Pancreas (tissue), 10 donors: ENCODE measurements at places on chromosomes 6 and 20.
A peak's percentile ranks its signal among the peaks of the same experiment; 100 is the strongest.

GRCh38 chr6:123925350-123925749, 121.7 kb downstream of the NKAIN2 start:
- no peak for DNase-seq

DNA sequence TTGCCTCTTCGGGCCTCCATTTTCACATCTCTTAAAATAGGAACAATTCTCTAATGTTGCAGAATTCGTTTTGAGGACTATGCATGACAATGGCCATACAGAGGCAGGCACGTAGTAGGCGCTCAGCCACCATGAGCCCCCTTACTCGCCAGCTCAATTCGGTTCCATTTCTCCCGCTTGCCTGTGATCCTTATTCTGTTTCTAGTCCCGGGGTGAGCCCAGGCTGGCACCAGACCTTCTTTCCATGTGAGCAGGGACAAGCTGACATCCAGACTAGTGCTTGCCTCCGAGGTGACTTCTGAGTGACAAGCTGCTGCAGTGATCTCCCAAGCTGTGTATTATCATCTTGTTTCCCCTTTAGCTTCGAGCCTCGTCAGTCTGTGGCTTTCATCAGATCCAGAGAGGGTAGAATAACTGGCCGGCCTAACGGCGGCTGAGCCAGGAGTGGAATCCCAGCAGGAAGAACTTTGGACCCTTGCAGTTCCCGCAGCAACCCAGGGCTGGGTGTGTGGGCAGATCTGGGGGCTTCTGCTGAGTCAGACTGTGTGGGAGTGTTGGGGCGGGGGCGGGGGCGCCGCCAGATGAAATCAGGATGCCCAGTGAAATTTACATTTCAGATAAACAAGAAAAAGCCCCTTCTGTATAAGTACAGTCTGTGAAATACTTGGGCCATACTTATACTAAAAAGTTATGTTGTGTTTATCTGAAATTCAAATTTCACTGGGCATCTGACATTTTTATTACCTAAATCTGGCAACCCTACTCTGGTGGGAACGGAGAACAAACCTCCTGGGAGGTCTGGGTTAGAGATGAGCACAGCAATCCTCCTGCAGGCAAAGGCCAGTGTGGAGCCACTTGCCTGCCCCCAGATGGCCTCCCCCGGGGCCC, 10.9 kb downstream of the BANF2 start:
- DNase-seq, result peak; percentile 34

GRCh38 chr6:163398115-163398514, 16.4 kb upstream of the QKI start:
- DNase-seq, result no peak

DNA sequence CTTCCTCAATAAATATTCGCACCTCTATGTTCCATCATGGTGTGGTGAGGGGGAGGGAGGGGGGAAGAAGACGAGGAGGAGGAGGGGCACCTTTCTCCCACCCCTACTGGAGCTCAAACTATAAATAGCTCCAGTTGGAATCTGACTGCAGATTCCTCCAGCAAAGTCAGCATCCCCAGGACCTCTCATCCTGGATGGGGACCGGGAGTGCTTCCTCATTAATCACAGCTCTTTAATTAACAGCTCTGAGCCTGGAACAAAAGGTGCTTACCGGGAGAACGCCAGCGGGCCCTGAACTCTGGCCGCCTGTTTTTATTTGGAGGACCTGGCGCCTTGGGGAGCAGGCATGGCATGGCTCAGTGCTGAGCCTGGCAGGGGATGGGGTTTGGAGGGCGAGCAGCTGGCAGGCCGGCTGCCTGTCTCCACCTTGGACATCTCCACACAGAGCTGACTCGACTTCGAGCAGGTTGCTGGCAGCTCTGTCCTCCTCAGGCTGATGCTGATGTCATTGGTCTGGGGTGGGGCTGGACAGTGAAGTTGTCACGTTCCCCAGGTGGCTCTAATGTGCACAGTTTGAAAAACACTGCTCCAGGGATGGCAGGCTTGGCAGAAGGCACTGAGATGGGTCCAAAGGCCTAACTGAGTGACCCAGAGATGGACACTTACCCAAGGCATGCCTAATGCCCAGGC, 180.4 kb downstream of the DHX35 start:
- DNase-seq, result no peak

DNA sequence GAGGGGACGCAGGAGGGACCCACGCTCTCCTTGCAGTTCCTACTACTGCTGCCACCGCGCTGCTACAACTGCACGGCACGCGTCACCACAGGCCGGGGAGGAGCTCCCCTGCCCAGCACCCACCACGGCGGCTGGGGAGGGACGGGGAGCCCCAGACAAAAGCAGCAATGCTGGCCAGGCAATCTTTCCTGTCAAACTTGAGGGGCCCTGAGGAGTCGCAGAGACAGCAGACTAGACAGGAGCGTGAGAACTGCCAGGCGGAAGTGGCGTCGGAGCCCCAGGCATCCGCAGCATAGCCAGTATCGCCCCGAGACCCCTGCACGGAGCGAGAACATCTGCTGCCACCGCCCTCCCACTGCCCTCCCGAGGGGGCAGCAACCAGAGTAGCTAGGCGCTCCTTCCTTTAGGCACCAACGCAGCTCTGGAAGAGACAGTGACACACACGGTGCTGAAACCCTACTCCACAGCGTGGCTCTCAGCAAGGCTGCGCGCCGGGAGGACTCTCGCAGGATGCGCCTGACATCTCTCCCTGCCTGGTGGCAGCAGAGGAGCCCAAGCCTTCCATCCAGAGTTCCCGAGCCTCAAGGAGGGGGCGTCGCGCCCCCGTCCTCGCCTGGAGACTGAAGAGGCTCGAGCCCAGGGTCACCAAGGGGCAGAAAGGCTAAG, 2.2 kb downstream of the TAF4 start:
- no peak for DNase-seq

- DNase-seq, result no peak
These were observed 65.9 kb upstream of the HCRTR2 start for GRCh38 chr6:55108134-55109130.

GRCh38 chr20:32563311-32564272, 21.5 kb downstream of the NOL4L start:
- no peak for DNase-seq

- no peak for DNase-seq
These were observed 29.8 kb downstream of the KCNS1 start for GRCh38 chr20:45070932-45071632.

- DNase-seq, result no peak
These were observed 28.6 kb upstream of the PKHD1 start for GRCh38 chr6:52115891-52116604.

DNA sequence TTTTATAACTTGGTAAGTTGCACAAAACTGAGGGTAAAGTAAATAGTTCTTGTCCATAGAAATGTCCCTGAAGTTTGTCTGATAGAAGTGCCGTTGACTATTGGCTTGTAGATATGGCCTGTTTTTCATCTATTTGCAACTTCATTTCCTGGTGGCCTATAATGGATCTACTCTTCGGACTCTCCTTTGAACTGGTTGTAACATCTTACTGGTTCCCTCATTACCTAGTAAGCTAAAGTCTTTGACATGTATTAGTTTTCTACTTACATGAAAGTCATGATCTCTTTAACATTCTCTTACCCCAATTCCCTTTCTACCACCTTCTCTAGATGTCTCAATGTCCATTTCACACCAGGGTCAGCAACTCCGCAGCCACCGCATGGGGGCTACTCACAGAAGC, 146.3 kb downstream of the GRM4 start:
- no peak for DNase-seq

- DNase-seq, result no peak
These were observed 54.6 kb downstream of the FARS2 start for GRCh38 chr6:5315881-5316280.

DNA sequence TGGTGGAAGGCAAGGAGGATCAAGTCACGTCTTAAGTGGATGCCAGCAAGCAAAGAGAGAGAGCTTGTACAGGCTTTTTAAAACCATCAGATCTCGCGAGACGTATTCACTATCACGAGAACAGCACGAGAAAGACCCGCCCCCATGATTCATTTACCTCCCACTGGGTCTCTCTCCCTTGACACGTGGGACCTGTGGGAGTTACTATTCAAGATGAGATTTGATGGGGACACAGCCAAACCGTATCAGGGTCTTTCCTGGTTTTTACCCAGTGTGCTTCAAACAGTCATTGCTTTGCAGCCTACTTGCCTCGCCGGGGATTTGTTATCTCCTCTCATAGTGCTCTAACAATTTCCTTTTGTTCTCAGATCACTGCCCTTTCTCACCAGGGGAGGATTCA, 108.2 kb downstream of the UST start:
- no peak for DNase-seq

- DNase-seq, result no peak
These were observed 211.5 kb downstream of the GRM1 start for GRCh38 chr6:146240322-146240721.

DNA sequence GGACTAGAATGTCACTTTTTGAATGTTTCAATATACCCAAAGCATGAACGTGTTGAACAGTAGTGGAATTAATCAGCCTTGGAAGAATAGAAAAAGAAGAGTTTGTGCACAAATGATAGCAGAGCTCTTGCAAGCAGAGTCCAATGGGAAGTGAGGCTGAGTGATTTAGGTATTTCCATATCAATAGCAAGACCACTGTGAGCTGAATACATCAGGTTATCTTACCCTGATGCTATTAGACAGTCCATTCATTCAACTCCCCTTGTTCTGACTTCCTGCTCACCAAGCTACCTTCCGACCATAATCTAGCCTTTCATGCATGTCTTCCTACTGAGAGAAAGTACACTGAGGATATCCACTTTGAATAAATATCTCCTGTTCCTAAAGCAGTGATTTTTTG, 349.2 kb upstream of the RNF217 start:
- no peak for DNase-seq

GRCh38 chr20:50987493-50988210, 29.0 kb downstream of the MOCS3 start:
- DNase-seq, result peak; percentile 81

- no peak for DNase-seq
These were observed 619 bp upstream of the PDE7B start for GRCh38 chr6:135850882-135851281.

DNA sequence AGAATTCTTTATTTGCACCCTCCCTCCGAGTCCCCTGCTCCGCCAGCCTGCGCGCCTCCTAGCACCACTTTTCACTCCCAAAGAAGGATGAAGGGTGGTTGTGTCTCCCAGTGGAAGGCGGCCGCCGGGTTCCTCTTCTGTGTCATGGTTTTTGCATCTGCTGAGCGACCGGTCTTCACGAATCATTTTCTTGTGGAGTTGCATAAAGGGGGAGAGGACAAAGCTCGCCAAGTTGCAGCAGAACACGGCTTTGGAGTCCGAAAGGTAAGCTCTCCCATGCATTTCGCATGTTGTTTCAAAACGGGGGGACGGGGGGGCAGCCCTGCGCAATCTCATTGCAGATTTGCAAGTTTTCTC, 357 bp downstream of the PCSK2 start:
- DNase-seq, result no peak

DNA sequence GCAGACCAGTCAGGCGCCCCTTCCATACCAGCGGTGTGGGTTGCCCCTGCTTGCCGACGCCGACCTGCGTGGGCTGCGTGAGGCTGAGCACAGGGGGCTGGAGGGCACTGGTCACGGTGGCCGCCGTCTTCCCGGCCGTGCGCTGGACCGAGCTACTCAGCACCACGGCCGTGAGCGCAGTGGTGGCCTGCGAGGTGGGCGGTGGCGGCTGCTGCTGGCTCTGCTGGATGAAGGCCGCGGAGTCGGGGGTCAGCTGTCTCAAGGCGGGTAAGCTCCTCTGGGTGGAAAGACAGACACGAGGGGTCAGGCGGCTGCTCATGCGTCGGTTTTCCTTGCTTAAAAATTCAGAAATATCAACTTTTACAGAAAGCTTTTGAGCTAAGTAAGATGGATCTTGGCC, 59.2 kb downstream of the TAF4 start:
- DNase-seq, result no peak

- DNase-seq, result no peak
These were observed 10.8 kb upstream of the ARMC2 start for GRCh38 chr6:108837236-108837971.

DNA sequence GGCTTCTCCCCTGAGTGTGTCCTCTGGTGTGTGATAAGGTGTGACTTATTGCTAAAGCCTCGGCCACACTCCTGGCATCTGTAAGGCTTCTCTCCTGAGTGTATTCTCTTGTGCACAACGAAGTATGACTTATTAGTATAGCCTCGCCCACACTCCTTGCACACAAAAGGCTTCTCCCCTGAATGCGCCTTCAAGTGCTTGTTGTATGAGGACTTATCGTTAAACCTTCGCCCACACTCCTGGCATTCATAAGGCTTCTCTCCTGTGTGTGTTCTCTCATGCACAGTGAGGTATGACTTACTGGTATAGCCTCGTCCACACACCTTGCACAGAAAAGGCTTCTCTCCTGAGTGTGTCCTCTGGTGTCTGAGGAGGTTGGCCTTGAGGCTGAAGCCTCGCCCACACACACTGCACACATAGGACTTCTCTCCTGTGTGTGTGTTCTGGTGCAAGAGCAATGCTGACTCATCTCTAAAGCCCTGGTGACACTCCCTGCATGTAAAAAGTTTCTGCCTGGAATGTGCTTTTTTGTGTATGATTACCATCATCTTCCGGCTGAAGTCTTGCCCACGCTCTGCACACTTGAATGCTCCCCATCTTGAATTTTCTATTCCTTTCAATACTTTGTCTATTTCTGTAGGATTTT, 20.4 kb downstream of the ZNF337 start:
- DNase-seq, result no peak

DNA sequence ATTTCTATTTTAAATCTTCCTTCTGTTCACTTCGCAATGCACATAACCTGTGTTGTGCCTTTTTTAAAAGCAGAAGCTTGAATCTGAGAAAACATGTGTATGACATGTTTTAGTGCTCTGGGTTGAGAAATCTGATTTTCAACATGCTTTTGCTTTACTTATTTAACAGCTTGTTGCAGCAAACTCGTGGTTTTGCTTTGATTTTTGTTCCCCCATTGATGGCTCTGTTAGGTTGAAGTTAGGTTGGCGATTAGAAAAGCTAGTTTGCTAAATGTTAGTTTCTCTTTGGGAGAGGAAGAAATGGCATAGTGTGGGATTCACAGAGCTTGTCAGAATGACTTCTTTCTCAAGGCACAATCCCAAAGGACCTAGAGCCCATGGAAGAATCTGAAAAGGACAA, 170.8 kb downstream of the TMEM242 start:
- no peak for DNase-seq

- DNase-seq, result no peak
These were observed 69.2 kb downstream of the MRPL14 start for GRCh38 chr6:44057931-44058616.

- DNase-seq, result no peak
These were observed 10.1 kb downstream of the SLC22A2 start for GRCh38 chr6:160248538-160248937.

DNA sequence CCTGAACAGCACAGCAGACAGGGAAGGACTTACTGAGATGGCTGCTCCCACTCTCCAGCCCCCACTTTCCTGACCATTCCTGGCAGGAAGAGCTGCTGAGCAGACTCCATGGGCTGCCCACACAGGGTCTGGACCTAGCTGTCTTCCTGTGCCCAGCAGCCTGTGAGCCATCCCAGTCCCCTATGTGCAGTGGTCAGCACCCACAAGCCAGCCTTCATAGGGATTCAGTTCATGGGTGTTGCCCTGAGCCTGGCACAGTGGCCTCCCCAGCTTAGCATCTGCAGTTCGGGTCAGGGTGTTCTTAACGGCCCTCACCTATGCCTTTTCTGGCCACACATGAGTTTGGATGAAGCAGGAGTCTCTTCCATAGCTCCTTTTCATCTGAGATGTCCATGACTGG, 32.0 kb downstream of the UBD start:
- no peak for DNase-seq
